ENCODE measurements at places on chromosomes 5 and 9. TPM values are rescaled to one million over a fixed set of nuclear protein-coding genes. Genes with fewer than 3 reads are reported as not detected.

DNA sequence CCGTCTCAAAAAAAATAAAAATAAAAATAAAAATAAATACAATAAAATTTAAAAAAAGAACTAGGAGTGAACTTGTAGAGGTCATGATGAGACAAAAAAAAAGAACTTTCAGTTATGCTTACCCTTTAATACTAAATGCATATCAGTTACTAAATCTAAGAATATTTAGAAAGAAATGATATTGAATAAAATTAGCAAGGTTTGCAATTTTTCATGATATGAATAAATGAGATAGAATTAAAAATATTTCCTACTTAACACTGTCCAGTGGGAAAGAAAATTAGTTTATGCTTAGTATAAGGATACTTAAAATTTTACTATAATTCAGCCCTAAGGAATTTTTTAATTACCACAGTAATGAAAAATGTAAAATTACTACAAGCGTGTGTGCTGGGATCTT, 132.4 kb downstream of the TLE1 start:
- no peak for DNase-seq

DNA sequence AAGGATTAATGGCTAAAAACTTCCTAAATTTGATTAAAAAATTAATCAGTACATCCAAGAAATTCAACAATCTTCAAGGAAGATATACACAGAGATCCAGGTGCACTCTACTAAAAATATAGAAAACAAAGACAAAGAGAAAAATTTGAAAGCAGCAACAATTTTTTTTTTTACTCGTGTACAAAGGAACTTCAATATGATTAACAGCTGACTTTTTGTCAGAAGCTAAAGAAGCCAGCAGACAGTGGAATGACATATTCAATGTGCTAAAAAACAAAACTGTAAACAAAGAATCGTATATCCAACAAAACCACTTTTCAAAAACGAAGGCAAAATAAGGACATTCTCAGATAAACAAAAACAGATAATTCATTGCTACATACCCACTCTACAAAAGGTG, 234.6 kb downstream of the FSTL4 start:
- no peak for DNase-seq

GRCh38 chr9:108356806-108357205, 499.0 kb downstream of the ACTL7B start:
- DNase-seq: no peak

DNA sequence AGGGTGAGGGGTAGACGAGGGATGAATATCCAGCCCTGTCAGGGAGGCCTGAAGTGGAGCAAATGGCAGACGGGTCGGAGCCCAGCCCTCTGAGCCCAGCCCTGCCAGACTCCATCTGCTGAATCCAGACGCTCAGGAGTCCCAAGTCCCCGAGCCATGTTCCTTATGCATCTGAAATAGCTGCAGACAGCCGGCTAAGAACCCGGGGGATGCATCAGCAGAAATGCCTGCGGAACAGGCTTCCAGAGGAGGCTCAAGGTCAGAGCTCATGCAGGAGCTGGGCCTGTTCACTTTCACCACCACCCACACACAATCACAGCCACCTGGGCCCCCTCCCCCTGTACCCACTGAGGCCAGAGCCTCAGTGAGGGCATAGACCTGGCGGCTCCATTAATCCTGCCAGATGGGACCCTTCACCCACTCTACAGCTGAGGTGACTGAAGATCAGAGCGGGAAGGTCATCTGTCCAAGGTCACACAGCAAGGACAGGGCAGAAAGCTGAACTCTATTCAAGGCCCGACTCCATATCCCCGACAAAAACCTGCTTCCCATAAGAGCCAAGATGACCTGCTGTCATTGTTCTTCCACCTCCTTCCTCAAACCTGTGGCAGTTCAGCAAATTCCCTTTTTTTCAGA, 24.4 kb upstream of the AKNA start:
- DNase-seq: no peak

GRCh38 chr9:108389056-108389455, 466.7 kb downstream of the ACTL7B start:
- DNase-seq: no peak

- no peak for DNase-seq
These were observed 43.9 kb downstream of the MAPKAP1 start for GRCh38 chr9:125663127-125663526.

DNA sequence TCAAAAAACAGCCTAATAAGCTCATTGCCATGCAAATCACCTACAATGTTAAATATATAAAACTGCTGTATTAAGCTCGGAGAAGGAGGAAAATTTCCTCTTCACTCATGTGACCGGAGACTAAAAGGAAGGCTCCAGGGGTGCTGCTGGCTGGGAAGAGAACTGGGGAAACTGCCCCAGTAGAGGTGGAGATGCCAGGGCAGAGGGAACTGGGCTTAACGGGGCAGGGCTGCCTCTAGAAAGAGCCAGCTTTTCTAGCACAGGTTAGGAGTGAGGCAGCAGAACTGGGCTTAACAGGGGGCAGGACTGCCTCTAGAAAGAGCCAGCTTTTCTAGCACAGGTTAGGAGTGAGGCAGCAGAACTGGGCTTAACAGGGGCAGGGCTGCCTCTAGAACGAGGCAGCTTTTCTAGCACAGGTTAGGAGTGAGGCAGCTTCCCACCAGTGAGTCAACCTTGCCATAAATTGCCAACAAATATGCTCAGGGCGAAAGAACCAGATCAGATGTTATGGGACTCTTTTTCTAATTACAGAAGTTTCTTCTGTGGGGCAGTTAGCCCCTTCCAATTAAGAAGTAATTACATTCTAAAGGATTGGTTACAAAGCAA, 115.3 kb downstream of the FANCC start:
- DNase-seq: no peak

DNA sequence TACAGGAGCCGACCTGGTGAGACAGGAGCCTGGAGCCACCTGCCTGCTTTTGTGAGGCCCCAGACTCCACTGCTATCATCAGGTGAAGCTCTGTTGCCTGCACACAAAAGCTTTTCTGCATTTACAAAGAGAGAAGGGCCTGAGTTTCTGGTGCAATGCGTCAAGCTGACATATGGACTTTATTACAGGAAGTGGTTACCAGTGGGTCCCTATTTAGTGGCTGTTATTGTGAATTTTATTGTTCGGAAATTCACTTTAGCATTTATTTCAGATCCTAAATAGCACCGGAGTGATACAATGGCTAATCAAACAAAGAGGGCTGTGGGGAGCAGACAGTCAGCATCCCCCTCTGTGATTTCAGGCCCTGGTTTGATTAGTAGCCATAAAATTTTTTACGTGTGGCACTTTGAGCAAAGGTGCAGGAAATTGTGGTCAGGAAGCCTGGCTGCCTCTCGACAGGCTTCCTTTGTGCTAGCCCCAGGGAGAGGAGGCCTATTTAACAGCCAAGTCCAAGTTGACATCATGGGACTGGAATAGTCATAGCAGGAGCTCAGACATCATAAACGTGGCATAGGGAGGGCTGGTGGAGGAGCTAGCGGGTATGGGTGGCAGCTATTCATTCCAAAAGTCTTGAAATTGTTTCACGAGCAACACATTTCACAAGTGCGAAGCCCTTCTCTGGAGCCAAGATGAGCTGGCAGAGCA, 8.4 kb downstream of the TGFBI start:
- no peak for DNase-seq

GRCh38 chr5:149325166-149325735, 20.0 kb upstream of the GRPEL2 start:
- DNase-seq: no peak

- DNase-seq: no peak
These were observed 13.5 kb upstream of the DHFR start for GRCh38 chr5:80668016-80668969.

DNA sequence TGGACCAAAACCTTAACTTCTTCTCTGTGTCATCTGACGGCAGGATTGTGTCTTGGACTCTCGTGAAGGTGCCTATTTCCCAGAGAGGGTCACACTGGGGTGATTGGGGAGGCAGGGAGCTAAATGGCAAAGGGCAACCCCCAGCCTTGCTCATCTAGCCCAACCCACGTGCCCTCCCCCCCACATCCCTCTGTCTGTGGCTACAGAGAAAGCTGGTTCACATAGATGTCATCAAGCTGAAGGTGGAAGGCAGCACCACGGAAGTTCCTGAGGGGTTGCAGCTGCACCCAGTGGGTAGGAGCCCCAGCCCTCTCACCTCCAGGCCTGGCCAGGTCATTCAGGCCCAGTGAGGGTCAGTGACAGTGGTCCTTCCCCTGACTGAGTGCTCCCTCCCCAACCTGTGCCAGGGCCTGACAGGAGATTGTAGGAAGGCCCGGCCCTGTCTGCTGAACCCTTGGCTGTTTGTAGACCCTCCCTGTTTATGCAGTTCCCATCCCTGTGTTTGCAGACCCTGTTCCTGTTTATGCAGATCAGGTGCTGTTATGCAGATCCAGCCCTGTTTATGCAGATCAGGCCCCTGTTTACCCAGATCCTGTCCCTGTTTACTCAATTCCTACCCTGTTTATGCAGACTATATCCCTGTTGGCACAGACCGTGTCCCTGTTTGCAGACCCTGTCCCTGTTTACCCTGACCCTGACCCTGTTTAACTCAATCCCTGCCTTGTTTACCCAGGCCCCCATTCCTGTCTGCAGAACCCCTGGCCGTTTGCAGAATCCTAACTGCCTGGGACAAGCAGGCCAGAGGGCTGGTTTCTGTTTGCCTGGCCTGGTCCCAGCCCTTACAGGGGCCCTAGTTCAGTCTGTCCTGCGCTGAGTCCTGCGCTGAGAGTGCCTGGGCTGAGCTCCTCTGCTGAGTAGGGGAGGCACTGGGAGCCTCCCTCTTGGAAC, 10.4 kb downstream of the ENHO start:
- DNase-seq: no peak

- DNase-seq: no peak
These were observed 13.6 kb downstream of the EXOC3 start for GRCh38 chr5:456351-457194.

- DNase-seq: no peak
These were observed 18.0 kb downstream of the BARX1 start for GRCh38 chr9:93937193-93937592.

- no peak for DNase-seq
These were observed 3.5 kb downstream of the SURF1 start for GRCh38 chr9:133352635-133353340.

GRCh38 chr9:125564631-125565030, 142.4 kb downstream of the MAPKAP1 start:
- no peak for DNase-seq

DNA sequence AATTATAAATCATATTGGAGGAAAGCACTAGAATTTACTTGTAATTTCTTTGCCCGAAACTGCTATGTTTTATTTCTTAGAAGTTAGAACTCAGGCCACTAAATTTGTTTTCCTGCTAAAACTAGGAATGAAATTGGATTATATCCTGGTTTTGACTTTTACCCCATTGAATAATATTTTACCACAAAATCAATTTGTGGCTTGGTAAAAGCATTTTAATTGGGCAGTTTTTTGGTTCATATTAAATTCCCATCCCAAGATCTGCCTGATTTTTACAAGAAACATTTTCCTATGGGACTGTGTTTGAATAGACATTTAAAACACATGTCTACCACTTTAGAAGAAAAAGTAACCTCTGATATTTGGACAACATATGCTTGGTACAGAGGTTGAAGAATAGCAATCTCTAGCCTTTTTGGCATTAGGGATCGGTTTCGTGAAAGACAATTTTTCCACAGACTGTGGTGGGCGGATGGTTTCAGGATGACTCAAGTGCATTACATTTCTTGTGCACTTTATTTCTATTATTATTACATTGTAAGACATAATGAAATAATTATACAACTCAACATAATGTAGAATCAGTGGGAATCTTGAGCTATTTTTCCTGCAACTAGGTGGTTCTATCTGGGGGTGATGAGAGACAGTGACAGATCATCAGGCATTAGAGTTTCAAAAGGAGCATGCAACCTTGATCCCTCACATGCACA, 565.6 kb downstream of the PRR16 start:
- no peak for DNase-seq

GRCh38 chr9:134419684-134420076, 93.4 kb downstream of the RXRA start:
- no peak for DNase-seq

DNA sequence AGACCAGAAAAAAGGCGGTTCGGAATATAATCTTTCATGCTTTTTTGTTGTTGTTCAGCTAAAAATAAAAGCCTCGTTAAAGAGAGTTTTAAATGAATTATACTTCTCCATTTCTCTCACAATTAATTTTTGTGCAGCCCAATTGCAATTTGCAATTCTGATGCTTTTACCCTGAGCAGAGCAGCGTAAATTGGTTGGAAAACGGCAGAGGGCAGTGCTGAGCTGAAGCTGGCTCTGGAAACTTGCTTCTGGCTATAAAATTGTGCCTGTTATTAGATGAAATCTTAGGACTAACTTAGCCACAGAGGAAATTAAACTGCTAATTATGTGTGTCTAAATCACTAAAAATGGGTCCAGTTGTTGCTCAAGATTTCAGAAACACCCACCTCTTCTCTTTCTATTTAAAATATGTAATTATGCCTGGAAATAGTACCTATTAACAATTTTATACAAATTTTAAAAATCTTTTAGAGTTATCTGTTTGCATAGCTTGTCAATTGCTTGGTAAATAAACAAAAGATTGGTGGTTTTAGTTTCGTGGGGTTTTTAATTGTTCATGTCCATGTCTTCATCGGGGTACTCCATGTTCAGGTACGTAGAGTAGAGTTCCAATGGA, 441.8 kb upstream of the TLE4 start:
- no peak for DNase-seq

GRCh38 chr9:121398374-121398773, 28.3 kb upstream of the STOM start:
- no peak for DNase-seq

DNA sequence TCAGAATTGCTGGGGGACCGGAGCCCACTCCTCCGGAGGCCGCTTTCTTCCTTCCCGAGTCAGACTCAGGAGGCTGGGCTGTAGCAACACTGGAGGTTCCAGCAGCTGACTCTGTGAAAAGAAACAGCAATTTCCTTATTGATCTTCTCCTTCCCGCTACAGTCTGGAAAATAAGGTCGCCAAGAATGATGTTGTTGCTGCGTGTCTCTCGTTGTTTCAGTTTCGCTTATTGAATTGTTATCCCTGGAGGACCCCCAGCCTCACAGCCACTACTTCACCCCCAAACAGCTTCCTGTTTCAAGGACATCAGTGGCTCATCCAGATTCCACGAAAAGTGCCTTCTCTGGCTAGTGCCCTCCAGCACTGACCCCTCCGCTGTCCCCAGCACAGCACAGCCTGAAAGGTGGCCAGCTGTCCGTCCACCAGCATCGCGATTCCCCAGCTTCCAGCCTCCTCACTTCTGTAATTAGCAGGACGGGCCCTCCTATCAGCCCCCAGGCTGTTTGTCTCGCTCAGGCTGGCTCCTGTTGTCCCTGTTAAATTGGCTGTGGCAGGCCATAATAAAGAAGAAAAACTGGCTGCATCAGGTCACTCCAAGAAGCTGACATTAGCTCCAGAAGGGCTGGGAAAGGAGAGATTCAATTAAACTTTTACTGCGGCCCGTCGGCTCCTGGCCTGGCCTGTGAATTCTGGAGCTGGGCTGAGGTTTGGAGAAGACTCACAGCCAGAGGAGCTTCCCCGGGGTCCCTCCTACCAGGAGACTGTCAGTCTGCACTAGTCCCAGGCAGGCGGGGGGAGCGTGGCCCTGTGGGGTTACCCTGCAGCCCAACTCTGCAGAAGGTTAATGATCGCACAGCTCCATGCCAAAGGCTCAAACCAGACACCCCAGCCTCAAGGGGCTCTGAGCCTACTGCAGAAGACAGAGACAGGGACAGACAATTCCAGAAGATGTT, 40.5 kb downstream of the OLFM1 start:
- DNase-seq: no peak

The RANBP17 gene
- 5.4 TPM for total RNA-seq

The PFN3 gene
- total RNA-seq: not detected

The BRD3 gene
- 20.4 TPM for total RNA-seq

The WDR38 gene
- not detected for total RNA-seq

The CCDC187 gene
- total RNA-seq: not detected

Data from vagina (tissue), 2 donors.